Suprapubic skin (tissue), 4 donors: ENCODE measurements at places on chromosomes 4 and X. TPM values are rescaled to one million over a fixed set of nuclear protein-coding genes. Genes with fewer than 3 reads are reported as not detected.
A peak's percentile ranks its signal among the peaks of the same experiment; 100 is the strongest.

- DNase-seq: no peak
Observed at GRCh38 chrX:43065978-43066377, 288.0 kb upstream of the PPP1R2C start.

The MAGIX gene
- total RNA-seq: 8.0 TPM

The NDP gene
- total RNA-seq: not detected

The MAGEB4 gene
- total RNA-seq: not detected

GRCh38 chrX:142096253-142096652 is 108.8 kb downstream of the MAGEC2 start:
- DNase-seq: no peak

GRCh38 chrX:107708762-107709161 is 66.8 kb downstream of the TSC22D3 start:
- peak; percentile 29 for DNase-seq

- DNase-seq: peak; percentile 62
Observed at GRCh38 chr4:1295405-1296055, 5.8 kb downstream of the MAEA start.

DNA sequence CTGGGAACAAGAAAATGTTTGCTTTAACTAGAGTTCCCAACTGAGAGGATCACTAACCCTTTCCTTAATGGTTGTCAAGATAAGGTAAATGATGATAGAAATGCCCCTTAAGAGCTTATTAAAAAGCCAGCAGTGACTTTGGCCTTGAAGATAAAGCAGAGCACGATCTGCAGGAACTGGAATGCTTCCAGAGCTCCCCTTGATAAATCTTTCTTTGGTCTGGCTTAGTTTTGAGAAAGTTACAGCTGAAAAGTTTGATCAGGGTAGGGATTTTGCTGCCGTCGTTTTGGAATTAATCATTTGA is 64.0 kb downstream of the PTTG2 start:
- DNase-seq: no peak

The ATG4A gene
- 13.5 TPM for total RNA-seq
